ENCODE measurements at places on chromosomes 2 and 18. TPM values are rescaled to one million over a fixed set of nuclear protein-coding genes. Genes with fewer than 3 reads are reported as not detected.

DNA sequence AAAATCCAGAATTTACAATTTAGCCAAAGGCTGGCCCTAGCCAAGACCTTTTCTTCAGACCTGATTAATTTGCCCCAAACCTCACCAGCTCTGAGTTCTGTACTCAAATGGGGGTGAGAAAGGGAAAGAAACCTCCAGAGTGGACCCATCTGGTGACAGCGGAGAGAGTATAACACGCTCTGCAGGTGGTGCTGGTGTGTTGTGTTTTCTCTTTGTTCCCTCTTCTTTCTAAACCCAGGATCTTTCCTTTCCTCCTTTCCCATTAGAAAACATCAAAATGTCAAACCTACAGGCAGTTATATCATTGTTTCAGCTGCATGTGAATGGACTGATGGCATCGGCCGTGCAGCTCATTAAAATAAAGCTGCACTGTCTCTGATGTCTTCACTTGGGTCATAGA, 253.2 kb upstream of the SP5 start:
- DNase-seq: no peak

DNA sequence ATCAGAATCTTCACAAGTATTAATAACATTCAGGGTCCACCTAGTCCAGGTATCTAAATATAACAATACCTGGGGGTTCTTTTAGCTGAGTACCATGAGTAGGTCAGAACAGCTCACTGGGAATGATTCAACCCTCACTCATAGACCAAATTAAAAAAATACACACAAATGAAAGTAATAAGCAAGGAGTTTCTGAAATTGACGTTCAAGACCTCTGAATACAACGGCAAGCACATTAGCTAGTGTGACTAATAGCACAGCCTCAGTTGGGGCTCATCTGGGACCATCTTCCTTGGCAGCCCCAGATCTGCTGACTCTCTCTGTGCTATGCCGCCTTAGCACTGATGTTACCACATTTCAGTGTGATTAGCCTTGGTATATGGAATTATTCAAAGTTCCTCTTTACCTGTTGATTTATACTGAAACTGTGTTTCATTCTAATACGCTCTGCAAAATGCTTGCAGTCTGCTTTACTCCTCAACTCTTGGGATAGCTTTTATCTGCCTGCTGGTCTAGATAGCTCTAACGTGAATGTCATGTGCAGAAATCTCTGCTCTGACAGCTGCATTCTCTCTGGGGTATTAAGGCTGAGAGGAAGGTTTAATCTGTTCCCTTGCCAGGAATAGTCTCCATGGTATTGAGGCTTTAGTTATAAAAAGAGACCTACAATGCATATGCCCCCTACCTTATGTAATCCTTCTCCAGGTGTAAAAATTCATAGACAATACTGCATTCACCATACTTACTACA, 153.3 kb downstream of the METTL4 start:
- no peak for DNase-seq

DNA sequence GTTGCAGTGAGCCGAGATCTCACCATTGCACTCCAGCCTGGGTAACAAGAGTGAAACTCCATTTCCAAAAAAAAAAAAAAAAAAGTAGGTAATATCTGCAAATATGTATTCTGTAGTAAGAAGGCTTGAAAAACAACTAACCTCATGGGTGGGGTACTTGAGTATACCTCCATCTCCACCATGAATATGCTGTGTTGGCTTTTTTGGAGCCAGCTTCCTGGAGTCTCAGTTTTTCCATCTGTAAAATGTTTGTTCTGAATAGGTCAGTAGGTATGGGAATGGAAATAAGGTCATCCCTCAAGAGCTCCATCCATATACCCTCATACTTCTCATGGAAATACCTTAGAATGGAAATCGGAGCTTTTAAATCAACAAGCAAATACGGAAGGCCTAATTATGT, 430.0 kb upstream of the FAM98A start:
- DNase-seq: no peak

DNA sequence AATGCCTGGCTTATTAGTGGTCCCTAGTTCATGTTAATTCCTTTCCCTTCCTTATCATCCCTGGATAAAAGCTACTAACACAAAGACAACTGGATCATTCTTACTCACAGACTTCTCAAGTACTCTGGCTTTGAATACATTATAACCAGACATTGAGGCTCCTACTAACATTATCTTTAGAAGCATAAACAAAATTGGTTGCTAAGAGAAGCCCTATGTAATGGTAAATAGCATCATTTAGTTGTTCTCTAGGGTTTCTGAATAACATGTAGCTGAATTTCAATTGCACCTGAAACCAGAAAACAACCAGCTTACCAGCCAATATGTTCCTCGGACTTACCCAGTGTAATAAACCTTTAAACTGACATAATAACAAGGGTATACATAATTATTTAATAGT, 114.1 kb upstream of the NCKAP5 start:
- no peak for DNase-seq

DNA sequence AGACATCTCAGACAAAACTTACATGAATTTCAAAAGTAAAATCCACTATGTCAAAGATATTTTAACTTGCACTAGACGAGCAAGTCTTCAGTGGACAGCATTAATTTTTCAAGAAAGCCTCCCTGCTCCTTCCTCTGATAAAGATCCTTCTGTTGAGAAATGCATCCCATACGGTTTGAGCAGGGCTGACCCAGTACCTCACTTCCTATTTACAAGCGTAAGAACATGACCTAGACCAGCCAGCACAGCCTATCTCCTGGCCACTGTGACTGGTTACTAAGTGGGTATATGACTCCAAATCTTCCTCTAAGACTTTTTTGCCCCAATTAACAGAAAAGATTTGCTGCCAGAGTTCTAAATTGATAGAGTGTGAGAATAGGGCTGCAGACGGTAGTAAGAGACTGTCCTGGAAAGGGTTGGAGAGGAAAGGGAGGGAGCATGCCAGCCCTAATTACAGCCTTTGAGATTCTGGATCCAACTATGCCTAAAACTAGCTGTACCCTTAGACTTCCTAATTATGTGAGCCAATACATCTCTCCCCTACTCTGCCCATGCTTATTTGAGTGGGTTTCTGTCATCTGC, 108.4 kb downstream of the PRELID3A start:
- no peak for DNase-seq

- DNase-seq: no peak
Observed at GRCh38 chr2:196534495-196534894, 105.0 kb upstream of the CCDC150 start.

DNA sequence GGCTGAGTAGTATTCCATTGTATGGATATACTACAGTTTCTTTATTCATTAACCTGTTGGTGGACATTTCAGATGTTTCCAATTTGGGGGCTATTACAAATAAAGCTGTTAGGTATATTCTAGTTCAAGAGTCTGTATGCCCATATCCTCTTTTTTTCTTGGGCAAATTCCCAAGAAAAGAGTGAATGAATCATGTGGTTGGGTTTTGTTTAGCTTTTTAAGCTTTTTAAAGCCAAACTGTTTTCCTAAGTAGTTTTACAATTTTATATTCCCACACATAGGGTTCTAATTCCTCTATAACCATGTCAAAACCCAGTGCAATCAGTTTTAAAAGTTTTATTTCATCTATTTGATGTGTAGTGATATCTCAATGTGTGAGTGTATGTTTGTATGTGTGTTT, 44.9 kb upstream of the BAZ2B start:
- DNase-seq: no peak

DNA sequence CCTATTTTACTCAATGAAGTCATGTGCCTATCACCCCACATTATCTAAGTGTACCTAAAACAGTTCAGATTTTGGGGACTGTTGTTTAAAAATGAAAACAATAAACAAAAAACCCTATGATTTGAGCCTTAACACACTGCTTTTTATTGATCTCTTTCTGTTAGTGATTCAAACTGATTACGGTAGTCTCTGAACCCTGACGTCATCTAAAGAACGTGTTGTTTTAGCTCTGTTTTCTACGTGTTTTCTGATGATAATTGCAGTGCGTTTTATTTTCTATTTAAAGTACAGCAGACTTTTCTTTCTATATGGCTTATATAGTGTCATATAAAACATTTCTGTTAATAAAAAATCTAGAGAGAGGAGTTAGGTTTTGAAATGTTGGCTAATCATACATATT, 93.9 kb upstream of the FAM237A start:
- DNase-seq: no peak

GRCh38 chr2:11949732-11950523, 203.5 kb downstream of the LPIN1 start:
- no peak for DNase-seq

DNA sequence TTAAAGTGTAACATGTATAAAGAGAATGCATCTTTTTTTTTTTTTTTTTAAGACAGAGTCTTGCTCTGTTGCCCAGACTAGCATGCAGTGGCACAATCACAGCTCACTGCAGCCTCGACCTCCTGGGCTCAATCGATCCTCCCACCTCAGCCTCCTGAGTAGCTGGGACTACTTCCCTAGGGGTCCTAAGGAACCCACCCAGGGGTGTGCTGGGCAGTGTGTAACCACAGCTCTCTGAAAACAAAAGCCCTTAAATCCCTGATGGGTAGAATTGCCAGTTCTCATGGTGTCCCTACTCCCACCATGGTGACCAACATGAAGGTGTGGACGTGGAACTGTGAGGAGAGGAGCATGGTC, 105.6 kb upstream of the ST3GAL5 start:
- DNase-seq: no peak

GRCh38 chr2:73035899-73036711, 35.4 kb downstream of the SFXN5 start:
- DNase-seq: no peak

GRCh38 chr2:219559156-219559915, 12.0 kb downstream of the OBSL1 start:
- DNase-seq: no peak

DNA sequence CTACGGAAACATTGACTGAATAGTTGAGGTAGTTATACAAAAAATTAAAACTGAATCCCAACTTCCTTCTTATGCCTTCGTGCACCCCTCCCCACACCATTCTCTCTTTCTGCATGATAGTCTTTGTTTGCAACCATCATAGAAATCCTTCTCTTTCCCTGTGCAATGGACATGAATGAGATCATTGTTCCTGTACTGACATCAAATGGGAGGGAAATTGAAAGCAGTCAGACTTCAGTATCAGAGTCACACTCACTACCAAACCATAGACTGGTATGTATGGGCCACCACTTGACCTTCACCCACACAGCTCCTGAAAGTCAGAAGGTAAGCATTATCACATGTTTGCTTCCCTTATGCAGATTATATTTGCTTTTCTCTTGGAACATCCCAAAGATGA, 782.8 kb downstream of the BCL11A start:
- DNase-seq: no peak

DNA sequence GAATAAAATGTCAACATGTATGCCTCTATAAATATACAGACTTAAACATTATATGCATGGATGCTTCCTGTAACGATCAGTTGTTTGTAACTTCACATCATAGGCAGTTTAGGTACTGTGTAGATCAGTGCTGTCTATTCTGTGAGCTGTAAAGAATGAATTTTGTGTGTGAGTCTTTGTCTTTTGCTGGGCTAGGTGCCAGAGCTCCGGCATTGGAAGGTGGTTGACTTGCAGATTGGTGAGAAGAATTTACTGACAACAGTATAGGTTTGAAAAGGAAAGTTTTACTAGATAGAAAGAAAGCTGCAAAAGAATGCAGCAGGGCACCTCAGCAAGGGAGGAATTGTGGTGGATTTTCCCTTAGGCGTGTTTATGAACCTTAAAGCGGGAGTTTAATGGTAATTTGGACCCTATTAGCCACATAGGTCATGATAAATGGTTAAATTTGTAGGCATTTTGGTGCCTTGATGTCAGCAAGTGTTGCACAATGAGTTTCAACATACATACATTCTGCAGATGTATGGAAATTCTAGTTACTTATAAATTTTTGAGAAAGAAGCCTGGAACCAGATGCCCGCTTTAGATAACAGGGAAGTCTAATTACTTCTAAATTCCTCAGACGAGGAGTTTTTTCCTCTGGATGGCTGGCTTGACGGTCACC, 6.7 kb upstream of the QPCT start:
- DNase-seq: no peak

- DNase-seq: no peak
Observed at GRCh38 chr18:9535430-9535991, 60.2 kb downstream of the RALBP1 start.

DNA sequence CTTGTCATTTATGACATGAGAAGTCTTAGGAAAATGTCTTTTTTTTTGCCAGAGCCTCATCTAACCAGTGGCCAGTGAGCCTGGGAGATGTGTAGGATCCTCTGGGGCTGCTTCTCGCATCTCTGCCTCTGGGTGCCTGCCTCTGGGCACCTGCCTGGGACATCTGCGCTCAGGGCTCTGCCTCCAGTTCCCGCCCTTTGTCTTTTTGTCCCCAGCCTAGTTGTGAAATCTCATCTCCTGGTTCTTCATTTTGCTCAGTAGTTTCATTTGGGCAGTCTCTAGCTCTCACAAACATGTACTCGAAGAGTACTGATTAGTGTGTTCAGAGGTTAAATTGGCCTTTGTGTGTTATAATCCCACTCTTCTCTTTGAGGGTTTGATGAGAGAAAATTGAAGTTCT, 92.0 kb downstream of the LTBP1 start:
- DNase-seq: no peak

DNA sequence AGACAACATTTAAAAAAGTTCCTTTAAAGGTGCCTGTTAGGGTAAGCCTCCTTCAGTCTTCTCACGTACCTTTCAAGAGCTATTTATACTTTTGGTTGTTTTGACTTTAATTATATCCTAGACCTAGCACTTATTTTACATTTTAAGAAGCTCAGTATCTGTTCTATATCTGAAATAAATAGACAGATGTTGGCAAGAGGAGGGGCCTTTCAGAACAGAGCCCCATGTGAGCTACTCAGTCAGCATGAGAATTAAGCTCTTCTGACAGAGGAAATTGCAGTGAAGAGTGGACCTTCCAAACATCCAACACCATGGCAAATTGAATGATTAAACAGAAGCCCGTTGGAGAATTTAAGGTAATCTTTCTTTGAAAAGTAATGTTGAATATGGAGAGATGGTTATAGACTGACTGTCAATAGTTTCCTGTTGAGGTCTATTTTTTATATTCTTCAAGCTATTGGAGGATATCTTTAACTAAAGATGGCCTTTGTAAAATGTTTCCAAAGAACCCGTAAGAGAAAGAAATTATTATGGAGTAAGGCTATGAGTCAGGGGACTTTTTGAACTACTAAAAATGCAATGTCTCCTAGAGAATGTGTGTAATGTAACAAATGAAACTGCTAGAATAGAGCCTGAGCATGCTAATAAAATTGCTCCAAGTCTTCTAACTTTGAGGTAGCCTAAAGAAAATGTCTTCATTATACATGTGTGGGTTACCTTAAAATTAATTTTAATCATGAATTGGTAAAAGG, 17.3 kb downstream of the NYAP2 start:
- DNase-seq: no peak

- no peak for DNase-seq
Observed at GRCh38 chr2:219987830-219988229, 360.4 kb downstream of the SLC4A3 start.

KRTCAP3 gene
- total RNA-seq: not detected

DBI gene
- total RNA-seq: 54.0 TPM

PRSS56 gene
- not detected for total RNA-seq

PAX8 gene
- 0.55 TPM for total RNA-seq

CFAP65 gene
- not detected for total RNA-seq

BMPR2 gene
- total RNA-seq: 71.2 TPM

DSG4 gene
- total RNA-seq: not detected

RTP5 gene
- total RNA-seq: not detected

CREG2 gene
- total RNA-seq: 0.28 TPM

All from sigmoid colon (tissue), 7 donors.